OCI-LY7 (cell line): ENCODE measurements at places on chromosomes 7 and 10.
A peak's percentile ranks its signal among the peaks of the same experiment; 100 is the strongest.

- no peak for DNase-seq
Measured at GRCh38 chr7:95669513-95669912, 73.2 kb upstream of the PDK4 start.

DNA sequence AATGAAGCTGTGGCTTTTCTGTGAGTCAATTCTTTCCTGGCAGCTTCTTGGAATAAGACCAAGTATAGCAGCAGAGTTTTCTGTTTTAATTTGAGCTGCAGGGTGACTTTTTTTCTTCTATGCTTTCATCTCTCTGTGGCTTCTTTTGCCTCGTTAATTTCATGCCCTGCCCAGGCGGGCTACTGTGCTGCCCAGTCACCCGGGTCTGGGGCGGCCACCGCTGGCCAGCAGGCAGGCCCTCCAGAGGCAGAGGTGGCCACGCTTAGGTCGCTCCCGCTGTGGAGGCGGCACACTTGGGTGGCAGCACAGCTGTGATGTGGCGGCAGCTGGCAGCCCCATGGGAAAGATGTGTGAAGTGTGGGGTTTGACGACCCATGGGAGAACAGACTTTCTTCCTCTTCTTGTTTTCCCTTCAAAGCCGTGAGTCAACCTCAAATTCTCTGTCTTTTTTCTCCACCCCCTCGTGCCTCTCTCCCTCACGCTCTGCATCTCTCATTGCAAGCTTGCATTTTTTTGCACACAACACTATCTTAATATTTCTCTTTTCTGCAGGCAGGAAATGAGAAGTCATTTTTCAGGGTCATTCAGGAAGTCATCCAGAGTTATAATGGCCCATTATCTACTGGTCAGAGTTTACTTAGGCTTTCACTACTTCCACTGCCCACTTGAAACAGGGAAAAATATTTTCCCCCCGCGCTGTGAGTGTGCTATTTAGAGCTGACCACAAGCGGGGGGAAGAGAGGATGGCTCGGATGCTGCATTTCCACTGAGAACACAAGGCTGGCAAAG, 67.8 kb downstream of the EGFR start:
- peak; percentile 39 for DNase-seq

- DNase-seq: no peak
Measured at GRCh38 chr7:151470711-151471110, 30.8 kb upstream of the CRYGN start.

GRCh38 chr10:63795094-63795860, 274.1 kb downstream of the REEP3 start:
- no peak for DNase-seq

- no peak for DNase-seq
Measured at GRCh38 chr10:119357412-119358151, 150.2 kb downstream of the GRK5 start.
